ENCODE measurements at places on chromosomes 2 and 18. TPM values are rescaled to one million over a fixed set of nuclear protein-coding genes. Genes with fewer than 3 reads are reported as not detected.

- DNase-seq, result no peak
Measured at GRCh38 chr2:241538838-241539615, 19.5 kb upstream of the BOK start.

DNA sequence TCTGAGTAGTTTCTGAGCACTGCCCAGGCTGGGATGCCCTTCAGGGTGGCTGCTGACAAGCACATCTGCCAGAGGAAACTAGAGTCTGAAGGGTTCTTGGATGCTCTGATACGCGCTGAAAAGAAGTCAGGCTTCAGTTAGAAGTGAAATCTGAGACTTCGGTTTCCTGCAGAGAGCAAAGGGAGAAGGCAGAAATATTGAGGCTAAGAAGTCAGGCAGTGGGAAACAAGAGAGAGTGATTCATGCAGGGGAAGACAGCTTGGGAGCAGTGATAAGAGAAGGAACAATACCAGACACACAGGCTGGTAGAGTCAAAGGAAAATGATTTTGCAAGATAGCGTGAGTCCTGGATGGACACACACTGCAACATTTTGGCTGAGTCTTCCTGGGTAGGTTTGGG is 51.0 kb upstream of the BOD1L2 start:
- no peak for DNase-seq

- DNase-seq, result no peak
Measured at GRCh38 chr2:217736776-217737550, 265.8 kb downstream of the TNS1 start.

DNA sequence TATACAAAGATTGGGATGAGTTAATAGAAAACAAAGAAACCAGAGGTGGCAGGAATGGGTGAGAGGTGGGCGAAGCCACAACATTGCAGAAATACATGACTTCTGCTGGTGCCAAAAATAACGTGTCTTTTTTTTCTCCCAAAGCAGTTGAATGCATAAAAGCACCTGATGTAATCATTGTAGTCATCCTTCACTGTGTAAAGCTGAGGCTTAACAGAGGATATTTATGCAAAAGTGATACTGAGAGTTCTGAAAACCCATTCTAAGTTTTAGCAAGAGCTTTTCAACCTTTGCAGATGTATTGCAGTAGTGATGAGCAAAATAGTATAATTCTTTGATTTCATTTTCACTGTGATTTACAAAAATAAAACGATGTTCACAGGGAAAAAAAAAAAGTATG is 173.0 kb downstream of the PTGR3 start:
- no peak for DNase-seq

Gene ANKRD53
- not detected for total RNA-seq

Gene CD8B2
- not detected for total RNA-seq

Measured in GM12878 (cell line).